ENCODE measurements at places on chromosomes 4 and X. TPM values are rescaled to one million over a fixed set of nuclear protein-coding genes. Genes with fewer than 3 reads are reported as not detected.

The HDX gene
- 1.4 TPM for total RNA-seq

The CAPN6 gene
- total RNA-seq, result under 0.01 TPM

The PRDM8 gene
- total RNA-seq, result 0.36 TPM

The GAGE13 gene
- not detected for total RNA-seq

The PPP3CA gene
- total RNA-seq, result 92.8 TPM

The MAGEA9B gene
- total RNA-seq, result not detected

The CPXCR1 gene
- 0.07 TPM for total RNA-seq

The DAPP1 gene
- 95.5 TPM for total RNA-seq

The PRDM5 gene
- 15.0 TPM for total RNA-seq

The AKAP4 gene
- total RNA-seq, result not detected

The LINC00632 gene
- under 0.01 TPM for total RNA-seq

The ASB5 gene
- not detected for total RNA-seq

The SOX3 gene
- not detected for total RNA-seq

The MSANTD1 gene
- 0.78 TPM for total RNA-seq

The ABCG2 gene
- total RNA-seq, result 0.68 TPM

The CHRDL1 gene
- not detected for total RNA-seq

The POU4F2 gene
- total RNA-seq, result not detected

The CLDN2 gene
- total RNA-seq, result not detected

The DGKK gene
- not detected for total RNA-seq

The AKAP14 gene
- not detected for total RNA-seq

The POU3F4 gene
- total RNA-seq, result not detected

The OPRPN gene
- not detected for total RNA-seq

The ERAS gene
- total RNA-seq, result not detected

The PUDP gene
- total RNA-seq, result 4.8 TPM

The CDKL2 gene
- total RNA-seq, result 3.0 TPM

The SERTM2 gene
- not detected for total RNA-seq

The FGFBP1 gene
- 12.5 TPM for total RNA-seq

The DRP2 gene
- under 0.01 TPM for total RNA-seq

The IDS gene
- total RNA-seq, result 26.0 TPM

The CENPVL3 gene
- not detected for total RNA-seq

The OTUD4 gene
- 63.4 TPM for total RNA-seq

The MAGIX gene
- total RNA-seq, result 2.7 TPM

The EMCN gene
- not detected for total RNA-seq

The HTR2C gene
- not detected for total RNA-seq

The PROM1 gene
- 0.34 TPM for total RNA-seq

The GPR50 gene
- not detected for total RNA-seq

The EPGN gene
- 116 TPM for total RNA-seq

The PLAC1 gene
- 2.3 TPM for total RNA-seq

The KIF4A gene
- total RNA-seq, result 0.14 TPM

The DMP1 gene
- total RNA-seq, result not detected

The SPANXD gene
- not detected for total RNA-seq

The SPANXN3 gene
- total RNA-seq, result not detected

The BGN gene
- total RNA-seq, result not detected

The AFF2 gene
- total RNA-seq, result 0.14 TPM

The STARD8 gene
- total RNA-seq, result 0.07 TPM

The PNMA5 gene
- not detected for total RNA-seq

The SCLT1 gene
- total RNA-seq, result 8.5 TPM

The MAGEB1 gene
- not detected for total RNA-seq

The CTAG1B gene
- total RNA-seq, result not detected

The TLR2 gene
- 2.1 TPM for total RNA-seq

The CSAG2 gene
- total RNA-seq, result not detected

The ZCCHC13 gene
- total RNA-seq, result not detected

The TGIF2LX gene
- not detected for total RNA-seq

Measured in nasal cavity respiratory epithelium epithelial cell of viscerocranial mucosa (primary cell).